ENCODE measurements at places on chromosomes 2 and 18. TPM values are rescaled to one million over a fixed set of nuclear protein-coding genes. Genes with fewer than 3 reads are reported as not detected.

CCDC138 gene
- 8.1 TPM for total RNA-seq

FIGN gene
- 3.3 TPM for total RNA-seq

MERTK gene
- 2.1 TPM for total RNA-seq

NYAP2 gene
- total RNA-seq: 0.02 TPM

MROH2A gene
- 0.32 TPM for total RNA-seq

CPSF3 gene
- 57.8 TPM for total RNA-seq

STON1 gene
- 0.34 TPM for total RNA-seq

SLC8A1 gene
- total RNA-seq: 0.71 TPM

SAG gene
- total RNA-seq: not detected

SLC9A4 gene
- not detected for total RNA-seq

DYTN gene
- total RNA-seq: not detected

SLC4A3 gene
- 2.9 TPM for total RNA-seq

All from A549 treated with DMSO at 1 μM for 4 hours (cell line).